ENCODE measurements at places on chromosomes 2 and 18.

GRCh38 chr18:49726675-49726963, 86.7 kb downstream of the ACAA2 start:
- DNase-seq, result no peak

GRCh38 chr2:178632729-178633128, 152.5 kb downstream of the PLEKHA3 start:
- no peak for DNase-seq

DNA sequence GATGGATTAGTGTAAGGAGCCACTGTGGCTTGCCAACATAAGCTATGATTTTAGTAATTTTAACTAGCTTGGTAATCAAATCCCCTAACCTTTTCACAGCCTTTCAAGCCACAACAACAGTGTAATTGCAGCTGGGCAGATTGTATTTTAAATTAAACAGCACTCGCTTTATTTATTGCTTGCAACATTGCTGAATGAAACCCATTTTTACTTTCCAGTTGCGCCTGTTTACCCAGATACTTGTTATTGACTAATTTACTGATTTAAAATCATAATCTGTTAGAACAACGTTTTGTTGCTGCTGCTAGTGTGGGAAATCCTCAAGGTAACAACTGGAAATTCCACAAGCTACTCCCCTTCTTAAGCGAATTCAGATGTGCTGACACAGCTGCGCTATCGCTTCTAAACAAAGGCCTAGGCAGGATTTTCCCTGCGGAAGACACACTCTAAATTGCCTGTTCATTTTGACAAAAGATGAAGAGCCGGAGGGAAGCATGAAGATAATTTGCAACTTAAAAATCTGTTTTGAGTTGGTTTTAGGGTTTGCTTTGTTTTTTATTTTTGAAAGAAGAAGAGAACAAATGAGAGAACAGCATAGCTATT, 283.9 kb downstream of the ALPK2 start:
- no peak for DNase-seq

DNA sequence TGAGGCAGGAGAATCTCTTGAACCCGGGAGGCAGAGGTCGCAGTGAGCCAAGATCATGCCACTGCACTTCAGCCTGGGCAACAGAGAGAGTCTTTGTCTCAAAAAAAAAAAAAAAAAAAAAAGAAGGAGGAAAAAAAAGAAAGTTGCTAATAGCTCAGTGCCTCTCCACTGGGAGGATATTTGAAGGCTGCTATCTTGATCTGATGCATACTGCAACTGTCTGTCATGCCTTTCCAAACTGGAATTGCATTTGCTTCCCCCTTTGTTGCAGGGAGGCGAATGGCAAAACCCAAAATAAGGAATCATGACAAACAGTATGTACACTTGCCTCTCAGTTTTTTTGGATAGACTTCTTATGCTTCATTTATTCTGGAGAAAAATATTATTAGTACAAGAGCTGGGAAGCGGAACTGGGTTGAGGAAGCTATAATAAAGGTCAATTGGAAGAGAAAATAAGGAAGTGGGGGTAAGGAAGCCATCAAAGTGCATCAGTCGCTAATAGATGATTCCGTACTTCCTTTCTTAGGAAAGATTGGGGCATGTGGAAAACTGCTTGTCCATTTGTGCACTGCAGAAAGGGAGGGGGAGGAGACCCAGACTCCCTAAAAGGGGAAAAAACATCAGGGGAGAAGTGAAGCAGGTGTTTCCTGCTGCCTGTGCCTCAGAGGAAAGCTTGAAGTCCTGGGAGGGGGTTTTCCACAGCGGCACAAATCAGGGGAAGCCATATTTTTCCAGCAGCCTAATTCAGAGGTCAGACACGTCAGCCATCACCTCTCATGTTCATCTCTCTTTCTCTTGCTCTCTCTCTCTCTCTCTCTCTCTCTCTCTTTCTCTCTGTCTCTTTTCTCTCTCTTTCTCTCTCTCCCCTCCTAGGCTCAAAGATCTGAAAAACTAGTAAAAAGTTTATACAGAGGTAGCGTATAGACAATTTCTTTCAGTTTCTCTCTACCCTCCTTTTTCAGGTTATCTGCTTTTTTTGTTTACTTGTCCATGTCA, 301.4 kb upstream of the TNP1 start:
- peak; percentile 83 for DNase-seq

- DNase-seq, result no peak
Measured at GRCh38 chr2:126909366-126909765, 10.7 kb downstream of the TEX51 start.

- DNase-seq, result no peak
Measured at GRCh38 chr2:60899230-60899891, 18.0 kb downstream of the REL start.

DNA sequence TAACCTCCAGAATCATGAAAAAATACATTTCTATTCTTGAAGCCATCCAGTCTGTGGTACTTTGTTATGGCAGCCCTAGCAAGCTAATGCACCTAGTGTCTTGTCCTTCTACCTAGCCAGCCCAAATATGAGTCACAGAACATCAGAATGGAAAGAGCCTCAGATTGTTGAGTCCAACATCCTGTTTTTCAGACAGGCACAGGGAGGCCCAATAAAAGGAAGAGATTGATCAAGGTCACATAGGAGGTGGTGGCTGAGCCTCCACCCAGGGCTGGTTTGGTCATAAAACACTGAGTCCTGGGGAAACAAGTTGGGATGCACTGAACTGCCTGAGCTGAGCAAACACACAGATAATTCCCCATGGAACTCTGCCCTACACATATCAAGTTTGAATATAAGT, 195.5 kb downstream of the TTC32 start:
- DNase-seq, result no peak

- no peak for DNase-seq
Measured at GRCh38 chr2:9057939-9058761, 54.7 kb upstream of the MBOAT2 start.

DNA sequence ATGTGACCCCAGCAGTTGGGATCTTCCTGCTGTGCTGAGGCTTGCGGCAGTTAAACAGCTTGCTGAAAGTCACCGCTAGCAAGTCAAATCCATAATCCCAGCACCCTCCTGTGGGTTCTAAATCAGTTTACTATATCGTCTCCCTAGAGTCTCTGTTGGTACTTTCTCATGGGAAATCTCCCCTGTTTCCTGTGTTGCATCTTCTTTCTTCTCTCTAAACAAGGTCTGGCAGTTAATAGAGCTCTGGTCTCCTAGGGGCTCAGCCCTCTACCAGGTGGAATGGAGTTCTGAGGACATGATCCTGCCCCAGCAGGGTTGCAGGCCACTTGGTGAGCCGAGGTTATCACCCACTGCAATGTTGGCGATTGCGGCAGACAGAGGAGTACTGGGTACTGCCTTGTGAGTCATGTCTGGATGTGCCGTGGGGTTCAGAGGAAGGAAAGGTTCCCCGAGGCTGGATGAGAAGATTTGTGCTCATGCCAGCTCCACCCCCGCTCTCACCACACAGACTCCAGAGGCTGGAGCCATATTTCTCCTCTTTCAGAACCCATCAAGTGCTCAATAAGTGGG, 59.4 kb upstream of the SIX2 start:
- no peak for DNase-seq

GRCh38 chr2:198115201-198115600, 310.8 kb downstream of the PLCL1 start:
- no peak for DNase-seq

- DNase-seq, result no peak
Measured at GRCh38 chr2:5369510-5369909, 322.7 kb upstream of the SOX11 start.

DNA sequence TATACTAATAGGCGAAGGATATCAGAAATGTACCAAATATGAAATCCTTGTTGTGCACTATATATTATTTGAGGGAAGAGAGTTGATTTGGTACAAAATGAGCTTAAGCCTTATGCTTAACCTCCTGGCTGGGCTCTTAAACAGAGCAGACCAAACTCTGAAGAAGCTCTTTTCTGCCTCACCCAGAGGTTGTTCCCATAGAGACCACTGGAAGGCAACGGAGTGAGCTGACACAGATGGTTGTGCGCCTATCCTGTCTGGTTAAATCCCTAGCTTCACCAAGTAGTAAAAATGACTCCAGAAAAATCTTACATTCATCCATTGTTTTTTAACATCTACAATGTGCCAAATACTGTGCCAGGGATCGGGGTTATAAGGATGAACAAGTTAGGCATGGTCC, 55.9 kb upstream of the NOL4 start:
- no peak for DNase-seq
